K562 (cell line): ENCODE measurements at places on chromosomes 5 and 9.
A peak's percentile ranks its signal among the peaks of the same experiment; 100 is the strongest.

GRCh38 chr5:57884346-57885102 is 401.9 kb upstream of the ACTBL2 start:
- no peak for DNase-seq

GRCh38 chr5:116573702-116574366 is 789 bp downstream of the SEMA6A start:
- DNase-seq: no peak

DNA sequence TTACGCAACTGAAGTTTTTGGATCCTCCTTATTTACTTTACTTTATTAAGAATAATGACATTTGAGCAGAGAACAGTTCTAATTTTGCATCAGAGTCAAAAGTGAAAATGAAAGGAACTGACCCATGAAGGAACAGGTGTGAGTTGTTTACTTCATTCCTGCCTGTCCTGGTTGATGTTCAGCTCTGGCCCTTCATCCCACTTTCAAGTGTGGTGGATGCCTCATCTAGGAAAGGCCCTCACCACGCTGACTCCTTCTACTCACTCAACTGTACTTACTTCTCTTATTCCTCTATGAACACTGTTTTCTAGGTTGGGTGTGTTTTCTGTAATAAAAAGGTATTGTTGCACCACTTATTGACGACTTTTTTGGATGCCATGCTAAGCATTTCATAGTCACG is 61.8 kb upstream of the PLEKHG4B start:
- no peak for DNase-seq

- no peak for DNase-seq
These were observed 47.8 kb downstream of the C9orf152 start for GRCh38 chr9:110160123-110160522.

GRCh38 chr9:27460226-27461023 is 63.7 kb upstream of the IFNK start:
- peak; percentile 11 for DNase-seq

GRCh38 chr9:137222190-137223077 is at the start of gene RNF208:
Gene RNF208 (minus strand): TSS chr9:137222240. CDS start chr9:137221212, 1,028 bp downstream.
- no peak for DNase-seq

DNA sequence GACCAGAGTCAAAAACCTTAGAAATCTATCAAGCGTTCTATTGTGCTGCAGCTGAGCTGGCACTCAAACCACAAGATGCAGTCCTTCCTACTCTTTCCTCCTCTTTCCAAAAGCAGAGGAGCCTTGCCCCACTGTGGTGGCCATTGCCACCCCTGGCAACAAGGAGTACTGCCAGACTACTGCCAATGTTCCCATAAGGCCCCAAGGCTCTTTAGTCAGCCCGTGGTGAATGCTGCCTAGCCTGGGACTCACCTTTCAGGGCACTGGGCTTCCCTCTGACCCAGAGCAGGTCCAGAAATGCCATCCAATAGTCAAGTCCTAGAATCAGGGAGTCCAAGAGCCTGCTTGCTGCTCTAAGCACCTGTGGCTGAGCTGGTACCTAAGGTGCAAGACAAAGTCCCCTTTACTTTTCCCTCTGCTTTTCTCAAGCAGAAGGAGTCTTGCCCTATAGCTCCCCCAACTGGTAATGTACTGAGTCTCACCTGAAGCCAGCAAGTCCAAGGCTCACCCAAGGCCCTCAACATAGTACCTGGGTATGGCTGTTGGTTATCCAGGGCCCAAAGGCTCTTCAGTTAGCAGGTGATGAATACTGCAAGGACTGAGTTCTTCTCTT is 219.4 kb downstream of the ATPSCKMT start:
- no peak for DNase-seq

- peak; percentile 29 for DNase-seq
These were observed 132.1 kb upstream of the RAPGEF1 start for GRCh38 chr9:131872006-131872405.

DNA sequence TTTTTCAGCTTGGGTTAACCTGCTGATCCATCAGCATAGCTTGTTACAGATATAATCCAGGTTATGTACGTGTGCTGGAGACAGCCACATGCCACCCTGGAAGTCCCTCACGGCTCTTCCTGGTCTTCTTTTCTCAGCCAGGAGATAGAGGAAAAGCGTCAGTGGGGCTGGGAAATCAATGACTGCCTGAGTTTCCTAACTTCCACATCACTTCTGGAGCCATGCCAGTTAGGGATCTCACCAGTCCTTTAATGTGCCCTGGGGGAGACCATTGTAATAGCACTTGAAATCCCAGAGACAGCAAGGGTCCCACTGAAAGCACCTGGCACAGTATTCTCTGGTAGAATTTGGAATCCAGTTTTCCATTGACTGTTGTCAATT is 29.2 kb downstream of the ANXA2R start:
- DNase-seq: no peak

- peak; percentile 82 for DNase-seq
These were observed 61.7 kb downstream of the MRPL36 start for GRCh38 chr5:1737790-1738405.

GRCh38 chr5:16564248-16564867 is 52.4 kb downstream of the RETREG1 start:
- DNase-seq: no peak

DNA sequence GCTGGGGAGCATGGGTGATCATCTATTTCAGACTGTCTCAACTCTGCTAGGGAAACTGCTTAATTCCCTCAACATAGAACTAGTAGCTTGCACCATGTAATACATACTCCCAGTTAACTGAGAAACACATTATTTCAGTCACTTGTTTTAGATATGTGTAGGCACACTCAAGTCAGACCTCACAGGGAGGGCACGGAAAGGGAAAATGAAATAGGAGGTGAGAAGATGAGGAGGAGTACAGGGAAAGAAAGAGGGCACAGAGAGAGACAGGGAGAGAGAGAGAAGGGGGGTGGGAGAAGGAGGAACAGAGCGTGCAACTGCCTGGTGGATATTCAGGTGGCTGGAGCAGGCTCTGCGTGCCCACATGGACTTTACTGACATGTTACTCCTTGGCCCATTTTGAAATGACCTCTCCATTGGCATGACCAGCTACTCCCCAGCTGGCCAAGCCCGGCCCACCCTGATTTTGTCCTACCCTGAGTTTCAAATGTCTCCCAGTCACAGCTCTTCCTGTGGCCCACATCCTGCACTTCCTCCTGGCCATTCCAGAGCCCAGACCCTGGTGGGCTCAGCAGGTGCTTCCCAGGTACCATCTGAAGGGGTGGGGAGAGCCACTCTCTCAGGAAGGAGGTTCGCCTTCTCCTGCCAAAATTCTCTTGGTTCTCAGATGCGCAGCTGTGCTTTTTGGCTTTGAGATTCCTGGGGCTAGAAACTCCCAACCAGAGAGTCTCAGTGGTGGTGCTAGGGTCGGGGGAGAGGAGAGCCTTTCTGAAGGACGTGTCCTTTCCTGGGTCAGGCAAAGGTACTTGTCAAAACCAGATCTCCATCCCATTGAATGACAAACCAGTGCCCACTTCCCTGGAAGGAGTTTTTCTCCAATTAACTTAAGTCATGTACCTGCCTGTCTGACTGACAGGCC is 229.4 kb downstream of the FSTL4 start:
- no peak for DNase-seq

DNA sequence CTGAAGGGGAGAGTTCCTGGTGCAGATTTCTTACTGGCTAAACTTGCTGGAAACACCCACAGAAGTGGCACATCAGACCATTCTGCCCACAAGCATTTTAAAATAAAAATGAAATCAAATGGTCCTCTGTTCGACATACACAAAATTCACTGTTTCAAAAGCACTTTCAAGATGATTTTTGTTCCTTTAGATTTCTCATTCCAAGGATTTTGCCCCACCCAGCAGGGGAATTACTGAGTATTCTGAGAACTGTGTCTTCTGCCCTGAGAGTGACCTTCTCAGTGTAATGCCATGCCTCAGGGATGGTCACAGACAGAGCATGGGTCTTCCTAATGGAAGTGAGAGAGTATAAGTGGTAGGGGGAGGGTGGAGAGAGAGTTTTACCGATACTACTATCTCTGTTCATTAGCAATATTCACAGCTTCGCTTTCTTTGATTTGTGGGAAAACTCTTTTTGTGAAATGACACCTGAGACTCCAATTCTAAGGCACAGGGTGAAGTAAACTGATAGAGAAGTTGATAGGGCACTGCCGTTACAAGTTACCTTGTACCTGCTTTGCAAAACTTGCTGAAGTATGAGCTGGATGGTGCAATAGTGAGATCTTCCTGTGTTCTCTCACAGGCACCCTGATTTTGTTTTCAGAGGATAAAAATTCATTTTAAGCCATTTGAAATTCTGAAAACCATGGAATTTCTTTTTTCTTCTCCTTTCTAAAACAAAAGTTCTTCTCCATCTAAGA is 95.8 kb upstream of the CD180 start:
- no peak for DNase-seq

GRCh38 chr5:136034492-136034891 is 5.7 kb downstream of the TGFBI start:
- DNase-seq: no peak

- peak; percentile 57 for DNase-seq
These were observed 2.8 kb downstream of the MGAT4B start for GRCh38 chr5:179803651-179804554.

DNA sequence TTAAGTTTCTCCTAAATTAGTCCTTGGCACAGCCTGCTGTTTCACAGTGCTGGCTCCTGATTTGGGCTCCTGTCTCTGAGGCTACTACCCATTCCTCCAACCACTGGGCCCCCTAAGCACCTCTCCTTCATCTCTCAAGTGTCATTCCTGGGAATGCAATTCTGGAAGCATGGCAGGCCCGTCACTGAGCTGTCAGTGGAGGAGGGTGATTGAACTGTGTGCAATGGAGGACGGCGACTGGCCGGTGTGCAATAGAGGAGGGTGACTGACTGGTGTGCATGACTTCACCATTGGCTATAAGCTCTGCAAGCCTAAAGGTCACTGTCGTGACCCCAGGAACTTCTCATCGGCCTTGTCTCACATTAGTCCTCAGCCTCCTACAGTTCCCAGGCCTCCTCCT is 12.4 kb upstream of the IL17B start:
- DNase-seq: no peak

- no peak for DNase-seq
These were observed 17.3 kb upstream of the BICD2 start for GRCh38 chr9:92781899-92782298.

GRCh38 chr5:157369507-157369906 is 90.5 kb upstream of the NIPAL4 start:
- DNase-seq: no peak

- no peak for DNase-seq
These were observed 29.2 kb downstream of the HOMER1 start for GRCh38 chr5:79484731-79485130.

GRCh38 chr5:155455791-155456514 is 442.4 kb downstream of the KIF4B start:
- no peak for DNase-seq

DNA sequence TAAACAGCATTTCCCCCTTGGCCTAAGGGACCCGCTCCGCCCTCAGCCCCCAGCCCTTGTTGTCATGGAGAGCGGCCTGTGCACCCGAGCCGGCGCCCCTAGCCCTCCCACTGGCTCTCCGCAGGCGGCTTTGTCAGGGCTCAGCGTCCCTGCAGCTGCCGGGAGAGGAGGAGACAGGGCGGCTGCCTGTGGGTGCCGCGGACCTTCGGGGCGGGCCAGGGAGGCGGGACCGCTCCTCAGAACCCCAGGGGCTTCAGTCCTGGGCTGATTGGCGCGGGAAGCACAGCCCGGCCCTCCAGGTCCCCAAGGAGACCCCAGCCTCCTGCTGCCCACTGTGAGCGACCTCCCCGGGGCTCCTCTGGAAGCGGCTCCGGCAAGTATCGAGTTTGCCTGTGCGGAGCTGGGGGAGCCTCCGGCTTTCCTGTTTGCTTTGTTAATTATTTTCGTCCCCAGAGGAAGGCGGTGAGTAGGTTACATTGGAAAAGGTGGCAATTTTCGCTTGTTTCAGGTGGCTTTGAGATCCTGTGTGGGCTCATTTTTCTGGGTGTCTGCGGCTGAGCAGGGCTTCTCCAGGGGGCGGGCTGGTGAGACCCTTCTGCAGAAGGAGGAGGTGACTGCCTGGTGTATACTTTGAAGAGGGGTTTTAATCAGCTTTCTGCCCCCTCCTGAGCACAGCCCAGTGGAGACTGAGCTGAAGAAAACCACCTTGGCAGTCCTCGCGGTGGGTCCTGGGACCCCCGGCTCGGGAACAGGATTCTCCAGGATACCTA is at the start of gene FGD3:
FGD3 (plus strand) TSS at position 256 of the 770 bp plus-strand sequence. CDS start 28,734 bp downstream, outside the sequence.
- no peak for DNase-seq

DNA sequence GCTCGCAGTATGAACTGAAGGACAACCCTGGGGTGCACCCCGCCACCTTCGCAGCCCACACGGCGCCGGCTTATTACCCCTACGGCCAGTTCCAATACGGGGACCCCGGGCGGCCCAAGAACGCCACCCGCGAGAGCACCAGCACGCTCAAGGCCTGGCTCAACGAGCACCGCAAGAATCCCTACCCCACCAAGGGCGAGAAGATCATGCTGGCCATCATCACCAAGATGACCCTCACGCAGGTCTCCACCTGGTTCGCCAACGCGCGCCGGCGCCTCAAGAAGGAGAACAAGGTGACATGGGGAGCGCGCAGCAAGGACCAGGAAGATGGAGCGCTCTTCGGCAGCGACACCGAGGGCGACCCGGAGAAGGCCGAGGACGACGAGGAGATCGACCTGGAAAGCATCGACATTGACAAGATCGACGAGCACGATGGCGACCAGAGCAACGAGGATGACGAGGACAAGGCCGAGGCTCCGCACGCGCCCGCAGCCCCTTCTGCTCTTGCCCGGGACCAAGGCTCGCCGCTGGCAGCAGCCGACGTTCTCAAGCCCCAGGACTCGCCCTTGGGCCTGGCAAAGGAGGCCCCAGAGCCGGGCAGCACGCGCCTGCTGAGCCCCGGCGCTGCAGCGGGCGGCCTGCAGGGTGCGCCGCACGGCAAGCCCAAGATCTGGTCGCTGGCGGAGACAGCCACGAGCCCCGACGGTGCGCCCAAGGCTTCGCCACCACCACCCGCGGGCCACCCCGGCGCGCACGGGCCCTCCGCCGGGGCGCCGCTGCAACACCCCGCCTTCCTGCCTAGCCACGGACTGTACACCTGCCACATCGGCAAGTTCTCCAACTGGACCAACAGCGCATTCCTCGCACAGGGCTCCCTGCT is 3.8 kb downstream of the IRX1 start:
- DNase-seq: no peak
